ENCODE measurements at places on chromosomes 7 and 10.

DNA sequence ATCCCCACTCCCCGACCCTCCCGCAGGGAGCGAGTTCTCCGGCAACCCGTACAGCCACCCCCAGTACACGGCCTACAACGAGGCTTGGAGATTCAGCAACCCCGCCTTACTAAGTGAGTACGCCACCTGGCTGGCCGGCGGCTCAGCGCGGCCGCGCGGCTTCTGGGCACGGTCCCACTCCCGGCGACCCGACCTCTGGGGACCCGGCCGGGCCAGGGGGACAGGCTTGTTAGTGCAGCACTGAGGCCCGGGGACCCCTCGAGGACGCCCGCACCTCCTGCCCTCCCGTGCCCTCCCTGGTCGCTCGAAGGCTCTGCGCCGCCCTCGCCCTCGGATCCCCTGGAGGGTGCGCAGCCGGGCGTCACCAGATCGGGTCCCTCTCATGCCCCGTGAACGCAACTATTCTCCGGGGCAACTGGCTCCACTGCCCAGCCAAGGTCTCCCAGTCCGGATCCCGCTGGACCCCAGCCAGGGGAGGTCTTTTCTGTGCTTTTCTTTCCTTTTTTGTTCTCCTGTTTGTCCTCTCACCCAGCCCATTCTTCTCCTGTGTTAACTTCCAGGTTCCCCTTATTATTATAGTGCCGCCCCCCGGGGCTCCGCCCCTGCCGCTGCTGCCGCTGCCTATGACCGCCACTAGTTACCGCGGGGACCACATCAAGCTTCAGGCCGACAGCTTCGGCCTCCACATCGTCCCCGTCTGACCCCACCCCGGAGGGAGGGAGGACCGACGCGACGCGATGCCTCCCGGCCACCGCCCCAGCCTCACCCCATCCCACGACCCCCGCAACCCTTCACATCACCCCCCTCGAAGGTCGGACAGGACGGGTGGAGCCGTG lies 81.8 kb downstream of the PAX2 start:
- DNase-seq: no peak

DNA sequence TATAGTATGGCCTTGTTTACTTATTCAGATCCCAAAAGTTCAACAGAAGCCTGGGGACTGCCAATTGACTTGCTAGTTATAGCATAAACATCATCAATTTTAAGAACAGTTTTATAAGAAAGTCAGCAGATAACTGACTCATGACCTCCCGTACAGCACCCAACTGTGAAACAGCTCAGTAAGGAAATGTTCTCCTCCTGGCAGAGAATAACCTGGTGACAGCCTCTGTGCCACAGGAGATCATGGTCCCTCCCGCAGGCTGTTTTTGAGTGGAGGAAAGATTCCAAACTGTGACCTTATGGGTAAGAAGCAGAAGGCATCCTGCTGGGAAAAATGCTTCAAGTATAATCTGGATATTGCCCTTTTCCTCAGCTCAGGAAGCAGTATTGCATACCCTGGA lies 182.5 kb downstream of the SEMA3D start:
- no peak for DNase-seq

DNA sequence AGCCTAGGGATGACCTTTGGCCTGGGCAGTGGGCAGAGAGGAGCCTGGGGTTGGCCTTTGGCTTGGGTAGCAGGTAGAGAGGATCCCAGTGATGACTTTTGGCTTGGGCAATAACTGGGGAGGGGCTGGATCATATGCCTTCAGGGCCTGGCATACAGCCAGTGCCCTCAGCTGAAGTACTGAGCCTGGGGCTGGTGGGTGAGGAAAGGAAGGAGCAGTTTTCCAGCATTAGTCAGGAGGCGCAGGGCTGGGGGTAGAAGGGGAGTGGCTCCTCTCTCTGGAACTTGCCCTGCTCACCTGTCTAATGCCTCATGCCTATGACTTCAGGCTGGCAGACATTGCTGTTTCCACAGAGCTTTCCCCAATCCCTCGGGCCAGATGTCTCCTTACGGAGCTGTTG lies 15.2 kb upstream of the COMTD1 start:
- no peak for DNase-seq

DNA sequence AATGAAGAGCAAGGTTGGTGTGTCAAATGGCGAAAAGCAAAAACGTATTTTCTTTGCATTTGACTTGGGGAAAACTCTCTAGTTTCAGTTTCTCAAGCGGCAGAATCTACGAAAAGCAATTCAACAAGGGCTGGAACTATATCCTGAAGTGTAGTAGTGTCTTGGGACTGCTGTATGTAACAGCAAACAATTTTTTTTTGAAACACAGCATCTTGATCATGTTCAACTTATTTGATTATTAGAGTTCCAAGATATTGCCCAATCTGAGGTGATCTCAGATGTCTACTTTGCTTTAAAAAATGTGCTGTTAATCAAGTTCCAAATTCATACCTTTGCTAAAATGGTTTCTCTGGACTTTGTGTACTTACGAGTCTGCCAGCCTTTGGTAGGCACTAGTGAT lies 120.6 kb downstream of the ZWINT start:
- DNase-seq: no peak

- no peak for DNase-seq
These were observed 70.6 kb upstream of the ARID5B start for GRCh38 chr10:61830846-61831273.

DNA sequence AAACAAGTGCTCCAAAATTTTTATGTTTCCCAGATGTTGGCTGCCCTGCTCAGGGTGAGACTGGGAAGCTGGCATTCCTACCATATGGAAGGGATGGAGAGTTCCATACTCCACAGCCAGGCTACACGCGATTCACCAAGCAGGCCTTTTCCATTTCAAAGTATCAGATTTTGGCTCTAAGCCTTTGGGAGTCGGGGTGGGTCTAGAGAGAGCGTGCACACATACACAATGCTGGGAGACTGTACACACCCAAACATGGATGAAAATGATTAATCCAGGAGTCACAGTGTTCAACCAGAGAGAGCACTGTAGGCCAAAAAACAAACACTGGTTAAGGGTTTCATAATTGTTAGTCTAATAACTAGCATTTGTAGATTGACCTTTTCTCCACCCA lies 295.0 kb downstream of the BICC1 start:
- no peak for DNase-seq

- no peak for DNase-seq
These were observed 42.5 kb upstream of the LRGUK start for GRCh38 chr7:134084488-134085144.

- no peak for DNase-seq
These were observed 57.1 kb downstream of the TACR2 start for GRCh38 chr10:69359594-69359993.

DNA sequence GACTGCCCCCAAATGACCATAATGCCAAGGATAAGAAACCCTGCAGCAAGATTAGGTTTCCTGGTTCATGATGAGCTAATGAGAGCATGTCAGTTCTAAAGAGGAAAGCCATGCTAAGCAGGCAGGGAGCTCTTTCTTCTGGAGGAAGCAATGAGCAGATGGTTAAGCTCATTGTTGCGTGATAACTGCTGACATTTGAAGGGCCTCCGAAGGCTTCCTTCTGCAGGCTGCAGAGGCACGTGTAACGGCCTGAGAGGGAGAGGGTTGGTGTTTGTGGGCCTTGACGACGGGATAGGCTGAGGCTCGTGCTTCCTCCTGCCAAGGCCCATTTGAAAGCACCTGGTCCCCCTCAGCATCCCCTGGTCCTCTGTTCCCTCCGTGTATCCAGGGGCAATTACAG lies 63.5 kb upstream of the BTBD16 start:
- DNase-seq: peak; percentile 40

DNA sequence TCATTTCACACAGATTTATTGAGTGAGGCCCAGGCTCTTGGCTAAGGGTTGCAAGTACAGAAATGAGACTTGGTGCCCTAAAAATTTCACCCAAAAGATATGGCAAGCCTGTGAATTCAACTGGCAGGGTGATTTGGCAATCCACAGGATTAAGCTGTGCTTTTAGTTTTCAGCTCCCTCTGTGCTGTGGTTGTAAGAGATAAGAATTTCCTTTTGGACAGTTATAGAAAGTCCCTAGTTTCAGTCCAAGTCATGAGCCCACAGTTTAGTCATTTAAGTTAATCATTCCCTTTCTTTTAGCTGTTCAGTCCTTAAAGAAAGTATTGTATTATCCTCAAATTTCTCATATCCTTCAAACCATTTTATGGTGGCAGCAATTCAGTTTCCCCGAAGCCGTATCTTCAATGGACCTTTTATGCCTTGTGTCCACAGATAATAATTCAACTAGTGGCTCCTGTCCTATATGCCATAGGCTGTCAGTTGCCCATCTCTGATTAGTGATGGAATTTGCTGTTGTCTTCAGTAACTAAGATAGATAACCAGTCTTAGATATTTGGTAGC lies 73.4 kb upstream of the NAMPT start:
- no peak for DNase-seq

GRCh38 chr7:83504330-83504729 lies 144.6 kb downstream of the SEMA3E start:
- peak; percentile 6 for DNase-seq

DNA sequence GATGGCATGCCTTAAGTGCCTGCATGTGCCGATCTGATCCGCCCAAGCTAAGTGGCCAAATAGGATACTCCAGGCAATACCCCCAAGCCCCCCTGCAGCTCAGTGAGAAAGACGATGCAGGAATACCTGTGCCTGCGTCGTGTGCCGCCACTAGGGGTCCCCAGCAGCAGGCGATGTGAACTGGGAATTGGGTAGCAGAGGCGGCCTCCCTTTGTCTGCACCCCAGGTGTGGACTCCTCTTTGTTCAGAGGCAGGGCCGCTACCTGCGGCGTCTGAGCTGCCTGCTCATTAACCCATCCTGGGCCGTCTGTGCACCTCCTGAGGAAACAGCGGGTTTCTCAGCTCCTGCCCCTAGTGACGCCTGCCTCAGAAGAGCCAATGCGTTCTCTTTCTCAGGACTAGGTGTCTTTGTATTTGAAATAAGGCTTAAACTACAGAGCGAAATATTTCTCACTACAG lies 4.8 kb upstream of the CHN2 start:
- DNase-seq: peak; percentile 80

DNA sequence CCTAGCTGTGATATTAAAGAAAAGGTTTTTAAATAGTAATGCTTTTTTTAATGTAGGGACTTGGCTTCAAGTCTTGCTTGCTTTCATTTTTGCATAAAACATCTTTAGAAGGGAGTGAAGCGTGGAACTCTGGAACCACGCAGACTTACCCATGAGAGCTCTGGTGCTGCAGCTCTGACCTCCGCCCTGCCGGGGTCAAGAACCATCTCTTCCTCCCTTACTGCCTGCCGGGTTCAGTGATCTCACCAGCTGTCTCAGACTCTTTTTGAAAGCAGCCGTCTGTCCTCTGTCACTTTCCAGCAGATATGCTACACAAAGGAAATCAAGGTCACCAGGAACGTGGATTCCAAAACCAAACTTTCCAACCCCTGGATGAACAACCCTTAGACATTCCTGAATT lies 353.8 kb downstream of the GPR37 start:
- DNase-seq: no peak

GRCh38 chr10:128322950-128323349 lies 196.7 kb upstream of the MKI67 start:
- no peak for DNase-seq

DNA sequence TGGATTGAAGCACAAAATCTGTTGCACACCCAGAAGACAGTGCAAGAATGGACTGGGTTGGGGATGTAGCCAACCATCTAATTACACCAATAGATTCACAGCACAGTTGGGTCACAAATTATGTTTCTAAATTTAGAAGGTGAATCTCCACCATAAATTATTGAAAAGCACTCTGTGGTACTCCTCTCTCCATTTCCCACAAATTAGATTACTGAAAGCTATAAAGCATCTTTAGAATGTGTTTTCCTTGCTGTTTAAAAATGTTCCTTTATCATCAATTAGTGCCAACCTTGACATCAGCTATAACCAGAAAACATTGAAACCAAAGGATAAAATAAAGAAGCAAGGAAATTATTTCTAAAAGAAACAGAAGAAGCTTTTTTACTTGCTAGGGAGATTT lies 39.9 kb upstream of the HDAC9 start:
- DNase-seq: no peak

DNA sequence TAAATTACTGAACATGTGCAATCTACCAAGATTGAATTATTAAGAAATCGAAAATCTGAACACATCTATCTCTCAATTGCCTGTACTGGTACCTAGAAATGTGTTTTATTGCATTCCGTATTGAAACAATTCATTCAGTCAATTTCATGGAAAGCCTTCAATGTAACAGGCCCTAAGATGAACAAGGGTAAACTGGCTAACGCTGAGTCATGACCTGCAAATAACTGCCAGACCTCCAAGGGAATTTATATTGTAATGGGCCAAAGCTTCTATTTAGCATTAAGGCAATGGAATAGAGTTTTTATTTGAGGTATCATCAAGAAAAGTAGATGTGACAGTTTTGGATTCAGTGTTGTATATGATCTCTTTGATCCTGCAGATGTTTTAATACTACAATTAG lies 49.9 kb upstream of the CD36 start:
- no peak for DNase-seq

- no peak for DNase-seq
These were observed 10.0 kb upstream of the MBL2 start for GRCh38 chr10:52782554-52782953.

GRCh38 chr10:86306628-86307278 lies 59.8 kb downstream of the GRID1 start:
- no peak for DNase-seq

DNA sequence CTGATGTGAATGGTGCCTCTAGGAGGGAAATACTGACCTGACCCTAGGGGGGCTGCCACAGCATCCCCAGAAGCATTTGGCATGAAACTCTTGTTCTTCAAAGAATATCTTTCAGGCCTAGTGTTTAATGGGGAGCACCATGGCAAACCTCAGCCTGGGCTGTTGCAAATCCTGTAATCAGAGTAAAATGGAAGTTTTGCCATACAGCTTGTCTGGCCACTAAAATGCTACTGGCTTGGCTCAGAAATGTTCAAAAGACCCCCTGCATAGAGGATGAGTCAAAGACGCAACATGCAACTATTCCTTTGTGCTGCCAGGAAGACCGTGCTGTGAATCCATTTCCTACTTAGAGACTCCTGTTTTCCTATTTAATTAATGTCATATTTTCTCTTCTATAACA lies 26.7 kb downstream of the HECW1 start:
- DNase-seq: no peak

GRCh38 chr7:46440186-46440585 lies 519.1 kb upstream of the IGFBP3 start:
- no peak for DNase-seq

DNA sequence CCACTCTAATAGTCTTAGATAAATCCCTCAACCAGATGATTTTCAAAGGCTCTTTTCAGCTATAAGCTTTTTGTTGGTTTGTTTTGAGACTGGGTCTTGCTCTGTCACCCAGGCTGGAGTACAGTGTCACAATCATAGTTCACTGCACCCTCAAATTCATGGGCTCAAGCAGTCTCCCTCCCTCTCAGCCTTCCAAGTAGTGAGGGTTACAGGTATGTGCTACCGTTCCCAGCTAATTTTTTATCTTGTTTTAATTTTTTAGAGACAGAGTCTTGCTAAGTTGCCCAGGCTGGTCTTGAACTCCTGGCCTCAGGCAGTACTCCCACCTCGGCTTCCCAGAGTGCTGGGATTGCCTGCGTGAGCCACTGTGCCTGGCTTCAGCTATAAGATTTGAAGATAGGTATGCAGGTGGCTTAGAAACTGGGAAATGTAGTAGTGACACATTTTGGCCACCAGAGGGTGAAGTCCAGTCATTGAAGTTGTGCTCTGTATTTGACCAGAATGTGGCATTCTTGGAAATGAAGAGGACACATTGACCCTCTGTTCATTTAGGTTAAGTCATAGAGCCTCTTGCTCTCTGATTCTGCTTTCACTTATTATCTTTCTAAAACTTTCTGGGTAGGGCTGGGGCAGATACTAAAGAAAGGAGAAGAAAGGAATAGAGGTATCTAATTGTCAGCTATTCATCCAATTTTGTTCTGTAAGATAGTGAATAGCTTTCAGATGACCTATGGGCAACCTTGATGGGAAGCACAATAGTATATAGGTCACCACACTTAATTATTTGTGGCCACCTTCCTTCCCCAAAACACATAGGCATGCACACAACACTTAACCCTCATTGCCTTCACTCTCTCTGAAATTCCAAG lies 36.0 kb downstream of the R3HCC1L start:
- peak; percentile 3 for DNase-seq
